ENCODE measurements at places on chromosomes 7 and 10.

DNA sequence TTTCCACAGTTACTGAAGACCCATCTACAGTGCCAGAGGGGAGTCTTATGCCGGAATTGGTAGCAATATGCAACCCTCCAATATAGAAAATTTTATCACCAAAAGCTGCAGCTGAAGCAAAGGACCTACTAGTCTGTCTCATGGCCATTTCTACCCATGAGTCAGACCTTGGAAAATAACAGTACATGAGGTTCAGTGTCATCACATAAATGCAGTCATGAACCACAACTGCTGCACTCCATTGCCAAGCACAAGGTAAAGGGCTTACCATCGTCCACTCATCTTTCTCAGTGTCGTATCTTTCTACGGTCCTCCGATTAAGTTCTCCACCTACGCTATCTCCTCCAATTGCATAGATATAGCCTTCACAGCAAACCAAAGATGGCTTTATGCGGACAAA lies 21.8 kb downstream of the KBTBD2 start:
- no peak for DNase-seq

GRCh38 chr10:49171326-49172060 lies 16.7 kb downstream of the TMEM273 start:
- no peak for DNase-seq

GRCh38 chr7:102146122-102146521 lies 140.5 kb upstream of the SH2B2 start:
- DNase-seq: no peak

DNA sequence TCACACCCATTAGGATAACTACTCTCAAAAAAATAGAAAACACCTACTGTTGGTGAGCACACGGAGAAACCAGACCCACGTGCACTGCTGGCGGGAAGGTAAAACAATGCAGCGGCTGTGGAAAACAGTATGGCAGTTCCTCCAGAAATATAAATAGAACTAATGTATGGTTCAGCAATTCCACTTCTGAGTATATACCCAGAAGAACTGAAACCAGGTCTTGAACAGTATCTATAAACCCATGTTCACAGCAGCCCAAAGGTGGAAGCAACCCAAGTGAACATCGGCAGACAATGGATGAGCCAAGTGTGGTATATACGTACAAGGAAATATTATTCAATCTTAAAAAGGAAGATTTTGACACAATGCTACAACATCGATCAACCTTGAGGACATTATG lies 164.7 kb downstream of the ZMYND11 start:
- no peak for DNase-seq

- DNase-seq: no peak
These were observed 4.1 kb upstream of the CPED1 start for GRCh38 chr7:120984406-120984805.

Measured in activated CD8-positive, alpha-beta memory T cell treated with anti-CD3 and anti-CD28 coated beads for 4 hours (primary cell).